Cardiac septum (tissue), 1 donor: ENCODE measurements at places on chromosomes 5 and 9. TPM values are rescaled to one million over a fixed set of nuclear protein-coding genes. Genes with fewer than 3 reads are reported as not detected.

The IL7R gene
- 0.92 TPM for total RNA-seq

The TMOD1 gene
- total RNA-seq: 151 TPM

The DAB2 gene
- 28.7 TPM for total RNA-seq

The ADGRD2 gene
- not detected for total RNA-seq

The NUDT2 gene
- total RNA-seq: 23.0 TPM

The GABRA6 gene
- total RNA-seq: not detected

The SLC34A1 gene
- total RNA-seq: not detected

The CYFIP2 gene
- 23.1 TPM for total RNA-seq

The SLC1A1 gene
- total RNA-seq: 0.59 TPM

The FAM151B gene
- total RNA-seq: 2.1 TPM

DNA sequence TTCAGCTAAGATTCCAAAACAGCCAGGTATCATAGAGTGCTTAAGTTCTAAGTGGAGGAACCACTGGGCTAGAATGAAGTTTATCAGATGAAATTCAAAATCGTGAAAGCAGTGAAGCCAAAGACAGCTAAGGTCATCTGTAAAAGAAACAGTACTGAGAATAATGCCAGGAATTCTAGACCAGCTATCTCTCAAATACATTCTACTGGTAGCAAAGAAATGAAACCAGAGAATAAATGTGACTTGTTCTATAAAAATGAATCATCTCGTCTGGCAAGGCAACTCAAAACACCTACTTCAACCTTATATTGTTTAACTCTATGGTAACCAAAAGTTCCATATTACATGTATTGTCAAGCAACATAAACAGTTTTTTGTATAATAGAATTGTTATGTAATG, 51.3 kb upstream of the RGMB start:
- DNase-seq: no peak

GRCh38 chr9:91954841-91955471, 4.9 kb upstream of the ROR2 start:
- peak; percentile 72 for DNase-seq

- DNase-seq: peak; percentile 17
Observed at GRCh38 chr5:164244-164643, 27.1 kb upstream of the LRRC14B start.

DNA sequence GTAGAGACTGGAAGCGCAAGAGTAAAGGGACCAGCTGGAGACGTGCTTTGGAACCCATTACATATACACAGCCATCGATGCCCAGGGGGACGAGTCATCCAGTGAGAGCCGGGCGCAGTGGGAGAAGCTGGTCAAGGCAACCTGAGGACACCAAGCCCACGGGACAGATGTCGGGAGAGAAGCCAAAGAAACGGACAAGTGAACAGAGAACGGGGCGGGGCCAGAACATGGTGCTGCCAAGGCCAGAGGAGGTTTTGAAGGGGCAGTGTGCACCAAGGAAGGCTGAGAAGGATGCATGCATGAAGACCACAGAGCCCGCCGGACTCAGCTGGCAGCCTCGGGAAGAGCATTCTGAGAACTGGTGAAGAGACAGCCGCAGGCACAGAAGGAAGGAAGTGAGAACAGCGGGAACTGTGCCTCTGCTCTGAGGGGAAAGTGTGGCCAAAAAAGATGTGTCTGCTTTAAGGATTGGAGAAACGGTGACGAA, 20.3 kb downstream of the CAMSAP1 start:
- no peak for DNase-seq

- DNase-seq: no peak
Observed at GRCh38 chr5:3393920-3394597, 201.6 kb upstream of the IRX1 start.

GRCh38 chr9:136719195-136719880, 7.0 kb downstream of the DIPK1B start:
- no peak for DNase-seq

DNA sequence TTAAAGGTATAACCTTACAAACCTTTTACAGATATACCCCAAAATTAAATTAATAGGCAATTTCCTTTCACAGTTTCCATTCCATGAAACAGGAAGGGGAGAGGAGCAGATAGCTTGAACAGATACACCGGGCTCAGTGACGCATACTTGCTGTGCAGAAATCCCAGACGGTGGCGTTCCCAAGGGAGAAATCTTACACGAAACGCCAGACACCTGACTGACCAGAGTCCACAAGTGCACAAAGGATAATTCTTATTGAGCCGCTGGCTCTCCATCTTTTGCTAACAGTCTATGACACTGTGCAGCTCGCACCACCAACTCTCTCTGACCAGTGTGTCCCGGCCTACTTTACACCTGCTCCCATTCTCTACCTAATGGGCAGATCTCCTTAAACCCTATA, 37.4 kb downstream of the PTCH1 start:
- DNase-seq: no peak

GRCh38 chr5:96868603-96869371, 7.5 kb upstream of the ERAP2 start:
- no peak for DNase-seq

DNA sequence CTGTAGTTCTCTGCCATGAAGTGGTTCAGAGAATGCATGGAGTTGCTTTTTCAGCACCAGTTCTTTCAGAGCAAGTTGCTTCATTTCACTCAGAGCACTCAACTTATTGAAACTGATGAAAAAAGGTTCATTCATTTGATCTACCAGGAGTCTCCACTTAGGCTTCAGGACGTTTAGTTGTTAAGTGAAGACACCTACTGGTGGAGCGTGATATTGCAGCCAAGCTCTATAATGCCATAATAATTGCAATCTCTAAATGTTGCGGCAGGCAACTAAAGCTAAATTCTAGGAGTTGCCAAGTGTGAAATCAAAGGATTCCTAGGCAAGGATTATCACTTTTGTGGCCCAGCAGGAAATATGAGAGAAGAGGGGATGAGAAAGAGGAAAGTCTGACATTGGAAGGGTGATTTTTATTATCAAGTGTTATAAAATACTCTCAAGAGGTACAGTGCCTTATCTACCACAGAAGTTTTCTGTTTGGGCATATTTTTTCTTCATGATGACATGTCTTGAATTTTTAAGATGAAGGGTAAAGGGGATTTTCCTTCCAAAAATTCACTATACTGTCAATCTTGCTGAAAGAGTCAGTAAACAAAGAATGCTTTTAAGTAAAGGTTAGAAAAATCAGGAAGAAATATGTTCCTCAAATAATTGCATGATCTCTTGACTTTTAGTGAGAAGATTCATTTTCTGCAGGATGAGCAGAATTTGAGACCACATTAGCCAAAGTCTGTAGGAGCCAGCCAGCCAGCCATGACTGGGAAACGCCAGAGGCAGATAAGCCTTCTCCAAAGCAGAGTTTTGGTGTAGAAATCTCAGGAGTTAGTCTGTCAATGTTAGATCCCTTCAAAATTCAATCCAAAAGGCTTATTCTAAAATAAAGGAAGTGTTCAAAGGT, 83.4 kb downstream of the SH3PXD2B start:
- no peak for DNase-seq

GRCh38 chr9:99425923-99426842, 204.1 kb downstream of the SEC61B start:
- DNase-seq: no peak

DNA sequence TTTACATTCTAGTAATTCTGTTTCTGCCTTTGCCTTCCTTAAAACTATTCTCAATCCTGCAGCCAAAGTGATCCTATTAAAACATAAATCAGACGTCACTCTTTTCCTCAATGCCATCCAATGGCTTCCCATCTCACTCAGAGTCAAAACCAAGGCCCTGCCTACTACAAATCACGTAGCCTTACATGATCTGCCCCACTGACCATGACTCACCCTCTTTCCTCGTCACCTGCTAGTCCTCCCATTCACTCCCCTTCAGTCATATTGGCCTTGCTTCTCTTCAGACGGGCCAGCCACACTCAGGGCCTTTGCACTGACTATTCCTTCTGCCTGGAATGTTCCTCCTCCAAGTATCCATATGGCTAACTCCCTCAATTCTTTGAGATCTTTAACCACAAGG, 39.0 kb upstream of the DMXL1 start:
- DNase-seq: no peak

GRCh38 chr5:164748861-164749260, 1243.4 kb downstream of the MAT2B start:
- DNase-seq: no peak

- DNase-seq: no peak
Observed at GRCh38 chr9:109369285-109369684, 48.4 kb upstream of the EPB41L4B start.

GRCh38 chr5:116600876-116601275, 26.3 kb upstream of the SEMA6A start:
- DNase-seq: no peak

DNA sequence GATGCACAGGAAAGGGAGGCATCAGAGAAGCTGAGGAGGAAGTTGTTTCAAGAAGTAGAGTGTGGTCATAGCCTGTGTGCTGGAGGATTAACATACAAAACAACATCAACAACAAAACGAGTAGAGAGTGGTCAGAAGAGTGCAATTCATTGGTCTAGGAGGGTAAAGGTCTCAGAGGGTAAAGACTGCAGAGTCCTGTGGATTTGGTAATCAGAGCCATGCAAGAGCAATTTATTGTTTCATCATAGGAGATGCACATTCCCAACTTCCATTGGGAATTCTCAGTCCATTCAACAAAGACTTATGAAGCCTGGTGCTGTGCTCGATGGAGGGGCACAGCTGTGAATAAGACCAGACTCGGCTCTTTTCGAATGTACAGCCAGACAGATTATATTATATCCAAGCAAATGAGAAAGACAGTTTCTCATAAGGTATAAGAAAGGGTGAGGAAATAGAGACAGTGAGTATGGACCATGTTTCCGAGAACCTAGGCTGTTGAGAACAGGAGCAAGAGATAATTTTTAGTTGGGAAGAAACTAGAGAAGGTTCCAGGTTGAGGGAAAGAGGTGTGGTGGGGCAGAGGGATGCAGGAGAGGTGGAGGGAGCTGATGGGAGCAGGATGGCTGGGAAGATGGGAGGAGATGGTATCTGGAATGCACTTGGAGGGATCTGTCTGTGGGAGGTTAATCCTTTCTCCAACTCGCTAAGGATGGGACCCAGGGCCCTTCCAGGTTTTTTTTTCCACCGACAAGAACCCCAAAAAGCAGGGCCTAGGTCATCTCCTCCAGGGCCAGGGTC, 7.9 kb upstream of the MYORG start:
- DNase-seq: peak; percentile 54

DNA sequence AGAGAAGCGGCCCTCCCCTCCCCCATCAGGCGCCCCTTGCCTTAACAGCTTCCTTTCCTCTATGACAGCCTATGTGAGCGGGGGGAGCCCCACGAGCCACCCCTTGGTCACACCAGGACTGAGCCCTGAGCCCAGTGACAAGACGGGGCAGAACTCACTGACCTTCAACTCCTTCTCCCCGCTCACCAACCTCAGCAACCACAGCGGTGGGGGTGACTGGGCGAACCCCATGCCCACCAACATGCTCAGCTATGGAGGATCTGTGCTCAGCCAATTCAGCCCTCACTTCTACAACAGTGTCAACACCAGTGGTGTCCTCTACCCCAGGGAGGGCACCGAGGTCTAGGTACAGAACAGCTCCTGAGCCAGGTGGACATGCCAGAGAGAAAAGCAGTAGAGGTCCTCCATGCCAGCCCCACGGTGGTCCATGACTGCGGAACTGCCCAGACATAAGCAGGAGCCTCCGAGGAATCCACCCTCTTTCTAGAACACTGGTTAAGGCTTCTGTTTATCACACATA, 2.6 kb downstream of the FOXI1 start:
- DNase-seq: no peak

- no peak for DNase-seq
Observed at GRCh38 chr5:164357395-164358033, 852.1 kb downstream of the MAT2B start.

GRCh38 chr9:91359083-91359482, 2.6 kb downstream of the AUH start:
- no peak for DNase-seq

DNA sequence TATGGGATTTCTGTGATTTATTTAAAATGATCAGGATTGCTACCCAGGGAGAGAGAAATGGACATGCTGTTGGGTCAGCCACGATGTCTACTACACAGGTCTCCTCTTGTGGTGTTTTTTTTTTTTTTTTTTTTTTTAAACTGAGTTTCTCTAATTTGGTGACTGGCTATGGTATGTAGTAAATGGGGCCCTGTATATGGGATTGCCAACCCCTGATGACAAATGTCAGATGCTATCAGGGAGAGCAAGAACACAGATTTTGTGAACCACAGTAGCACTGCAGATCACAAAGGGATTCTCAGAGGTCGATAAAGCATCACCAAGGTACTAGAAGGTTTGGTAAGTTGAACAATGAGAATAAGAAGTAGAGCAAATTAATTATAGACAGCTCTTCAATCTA, 16.5 kb upstream of the TNFAIP8 start:
- DNase-seq: no peak

- DNase-seq: no peak
Observed at GRCh38 chr5:158847772-158848171, 251.9 kb downstream of the EBF1 start.

DNA sequence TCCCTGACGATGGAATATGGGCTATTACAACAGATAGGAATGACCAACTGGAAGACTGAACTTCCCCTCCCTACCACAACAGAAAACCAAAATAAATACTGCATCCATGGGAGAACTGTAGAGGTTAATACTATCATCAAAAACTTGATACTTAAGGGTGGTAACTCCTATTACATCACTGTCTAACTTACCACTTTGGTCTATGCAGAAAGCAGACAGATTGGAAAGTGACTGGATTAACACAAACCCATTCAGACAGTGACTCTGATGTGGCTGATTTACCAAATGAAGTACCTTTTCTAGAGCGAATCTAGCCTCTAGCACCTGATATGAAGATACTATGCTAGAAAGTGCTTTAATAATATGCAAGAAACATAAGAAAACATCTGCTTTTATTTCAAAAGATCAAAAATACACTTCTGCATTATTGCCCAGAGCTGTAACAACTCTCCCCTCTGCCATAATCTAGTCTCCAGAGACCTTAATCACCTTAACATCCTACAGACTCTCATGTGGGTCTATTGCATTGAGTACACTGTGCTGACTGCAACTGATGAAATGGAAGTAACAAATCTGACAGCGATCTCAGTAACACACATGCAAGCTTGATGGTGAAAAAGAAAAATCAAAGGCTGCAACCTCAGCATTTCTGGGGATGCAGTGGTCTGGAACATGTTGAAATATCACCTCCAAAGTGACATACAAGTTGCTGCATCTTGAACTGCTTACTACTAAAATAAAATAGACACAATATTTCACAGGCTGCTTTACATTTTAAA, 62.7 kb downstream of the EPB41L4A start:
- no peak for DNase-seq

DNA sequence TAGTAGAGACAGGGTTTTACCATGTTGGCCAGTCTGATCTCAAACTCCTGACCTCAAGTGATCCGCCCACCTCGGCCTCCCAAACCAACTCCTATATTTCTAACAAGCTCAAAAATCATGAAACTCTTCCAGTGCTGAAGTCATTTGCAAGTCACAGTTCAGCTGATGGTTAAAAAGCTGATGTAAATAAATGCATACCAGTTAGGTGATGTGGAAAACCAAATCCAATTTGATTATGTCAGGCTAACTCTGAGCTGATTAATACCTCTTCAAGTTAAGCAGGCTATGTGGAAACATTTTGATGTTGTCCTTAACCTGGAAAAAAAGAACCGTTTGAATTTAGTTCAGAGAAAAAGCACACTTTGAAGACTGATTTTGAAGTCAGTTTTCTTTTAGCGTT, 51.0 kb downstream of the TMEM252 start:
- DNase-seq: no peak
